ENCODE measurements at places on chromosomes 13 and 19.
A peak's percentile ranks its signal among the peaks of the same experiment; 100 is the strongest.

- no peak for DNase-seq
Measured at GRCh38 chr13:25151626-25152195, 20.4 kb downstream of the AMER2 start.

GRCh38 chr19:16603090-16603489, 24.9 kb downstream of the MED26 start:
- no peak for DNase-seq

GRCh38 chr19:49363268-49364082, at the start of gene DKKL1:
Gene DKKL1, plus strand, starts transcription at chr19:49363877. Its CDS starts 122 bp downstream, at chr19:49363999.
- DNase-seq: peak; percentile 39

DNA sequence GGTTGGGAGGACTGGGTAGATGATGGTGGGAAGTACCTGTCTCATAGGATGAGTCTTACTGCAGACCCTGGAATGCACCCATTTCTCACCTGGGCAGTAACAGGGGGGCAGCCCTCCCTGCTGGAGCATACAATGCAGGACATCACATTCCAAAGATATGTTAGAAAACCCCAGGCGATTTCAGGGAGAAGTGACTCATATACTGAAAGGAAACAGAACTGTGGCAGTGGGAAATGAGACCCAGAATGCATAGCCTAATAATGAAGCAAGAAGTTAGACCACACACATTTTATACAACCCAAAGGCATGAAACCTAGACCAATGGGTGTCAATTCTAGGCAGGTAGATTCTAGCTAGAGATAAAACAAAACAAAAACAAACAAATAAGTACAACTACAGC, 402.7 kb downstream of the IRS2 start:
- no peak for DNase-seq

GRCh38 chr13:109608503-109608902, 177.9 kb downstream of the IRS2 start:
- no peak for DNase-seq

GRCh38 chr13:37686501-37686900, 87.9 kb upstream of the POSTN start:
- no peak for DNase-seq

DNA sequence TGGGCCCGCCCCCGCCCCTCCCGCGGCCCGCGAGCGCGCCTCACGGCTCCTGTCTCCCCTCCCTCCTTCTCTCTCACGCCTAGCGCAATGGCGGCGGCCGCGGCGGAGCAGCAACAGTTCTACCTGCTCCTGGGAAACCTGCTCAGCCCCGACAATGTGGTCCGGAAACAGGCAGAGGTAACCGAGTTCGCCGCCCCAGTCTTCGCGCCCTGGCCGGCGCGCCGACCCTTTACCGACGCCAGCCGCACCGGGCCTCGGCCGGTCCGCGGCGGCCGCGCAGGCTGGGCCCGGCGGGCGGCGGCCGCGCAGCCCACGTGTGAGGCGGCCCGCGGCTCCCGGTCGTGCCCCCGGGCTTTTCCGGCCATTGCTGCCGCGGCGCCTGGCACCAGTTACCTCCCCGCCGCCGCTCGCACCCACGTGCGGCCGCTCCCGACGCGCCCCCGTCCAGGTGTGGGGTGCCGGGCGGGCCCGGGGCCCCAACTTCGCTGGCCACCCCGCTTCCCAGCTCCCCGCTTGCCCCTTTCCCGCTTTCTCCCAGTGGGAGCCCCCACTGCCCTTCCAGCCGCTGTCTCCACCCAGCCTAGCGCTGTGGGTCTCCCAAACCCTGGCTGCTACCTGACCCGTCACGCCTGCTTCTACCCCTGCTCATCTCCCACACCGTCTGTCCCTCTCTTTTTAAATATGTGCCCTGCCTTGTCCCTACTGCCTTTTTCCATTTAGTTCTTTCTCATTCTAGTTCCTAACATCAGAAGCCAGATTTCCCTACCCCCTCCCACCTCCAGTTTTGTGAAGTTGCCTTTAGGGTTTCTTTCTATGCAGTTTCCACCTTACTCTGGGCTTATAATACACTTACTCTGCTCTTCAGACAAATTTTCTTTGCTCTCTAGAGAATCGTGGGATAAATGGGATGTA, 23.4 kb downstream of the IPO5 start:
- DNase-seq: no peak

DNA sequence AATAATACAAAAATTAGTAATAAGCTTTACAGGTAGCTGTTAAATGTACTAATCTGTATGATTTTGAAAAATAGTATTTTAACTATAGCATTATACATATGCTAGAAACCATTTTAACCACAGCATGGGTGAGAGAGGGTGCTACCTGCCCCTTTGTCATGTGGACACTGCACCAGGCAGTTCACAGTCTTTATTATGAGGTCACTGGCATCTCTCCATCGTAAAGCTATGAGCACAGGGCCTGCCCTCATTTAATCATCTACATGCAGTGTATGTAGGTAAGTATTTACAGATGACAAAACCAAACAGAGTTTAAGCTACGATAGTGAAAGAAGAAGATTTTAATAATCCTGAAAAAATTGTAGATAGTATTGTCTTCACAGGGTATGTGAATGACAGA, 21.7 kb downstream of the EDNRB start:
- DNase-seq: no peak

DNA sequence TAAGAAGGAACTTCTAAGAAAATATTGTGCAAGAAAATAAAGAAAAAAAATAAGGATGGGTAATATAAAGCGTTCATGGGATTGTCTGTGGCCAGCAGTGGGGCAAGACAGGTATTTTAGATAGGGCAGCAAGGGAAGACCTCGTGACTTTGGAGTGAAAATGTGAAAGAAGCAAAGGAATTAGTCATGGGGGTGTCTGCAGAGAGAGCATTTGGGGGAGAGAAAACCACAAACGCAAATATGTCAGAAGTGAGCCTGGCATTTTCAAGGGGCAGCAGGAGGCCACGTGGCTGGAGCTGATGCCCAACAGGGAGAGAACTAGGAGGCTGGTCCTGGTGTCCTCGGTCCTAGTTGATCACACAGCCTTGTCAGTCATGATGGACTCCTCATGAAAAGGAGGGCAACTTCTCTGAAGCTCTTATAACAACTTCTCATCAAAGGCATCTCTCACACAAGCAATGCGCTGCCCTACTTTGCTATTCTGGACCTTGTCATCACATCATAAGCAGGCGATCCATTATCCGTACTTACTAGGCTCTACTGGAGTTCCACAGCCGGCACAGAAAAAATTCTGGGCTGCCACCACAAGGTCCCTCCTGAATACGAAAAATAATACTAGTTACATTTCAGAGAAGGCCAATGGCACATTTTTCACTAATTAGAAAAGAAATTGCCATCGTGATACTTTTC, 31.0 kb downstream of the RUBCNL start:
- DNase-seq: no peak

DNA sequence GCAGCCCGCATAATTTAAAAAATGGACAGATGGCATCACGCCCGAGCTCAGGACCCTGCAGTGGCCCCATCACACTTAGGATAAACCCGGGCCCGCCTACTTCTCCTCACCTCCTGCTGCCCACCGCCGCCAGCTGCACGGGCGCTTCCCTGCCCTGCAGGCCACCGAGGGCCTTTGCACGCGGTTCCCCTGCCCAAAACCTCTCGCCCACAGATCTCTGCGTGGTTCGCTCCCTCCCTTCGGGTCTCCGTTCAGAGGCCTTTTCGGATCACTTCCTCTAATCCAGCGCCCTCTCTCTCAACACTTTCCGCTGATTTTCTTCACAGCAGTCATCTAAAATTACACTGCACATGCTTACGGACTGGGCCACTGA, 1.8 kb downstream of the SHISA7 start:
- DNase-seq: no peak

DNA sequence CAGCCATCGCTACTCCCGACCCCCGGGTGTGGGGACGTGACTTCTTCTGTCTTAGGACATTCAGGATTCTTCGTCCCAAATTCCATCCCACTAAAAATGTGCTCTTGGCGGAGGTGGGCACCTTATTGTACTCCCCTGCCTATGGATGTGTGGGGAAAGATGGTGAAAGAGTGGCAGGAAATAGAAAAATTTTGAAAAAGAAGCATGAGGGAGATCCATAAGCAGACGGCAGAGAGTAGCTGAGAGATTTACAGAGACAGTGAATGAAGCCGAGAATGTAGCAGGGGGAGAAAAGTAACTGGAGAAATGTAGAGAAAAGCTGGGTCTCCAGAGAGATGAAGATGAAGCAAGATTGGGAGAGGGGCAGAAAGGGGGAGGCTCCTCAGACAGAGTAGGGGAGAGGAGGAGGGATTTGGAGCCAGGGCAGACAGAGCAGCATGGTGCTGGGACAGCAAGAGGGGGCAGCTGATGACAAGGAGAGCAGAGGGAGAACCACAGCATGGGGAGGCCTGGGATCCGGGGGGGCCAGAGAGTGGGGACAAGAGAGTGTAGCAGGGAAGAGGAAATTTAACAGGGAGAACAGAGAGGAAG, 843 bp downstream of the ZNF610 start:
- DNase-seq: no peak

- DNase-seq: no peak
Measured at GRCh38 chr13:59677966-59678814, 485.5 kb downstream of the DIAPH3 start.

DNA sequence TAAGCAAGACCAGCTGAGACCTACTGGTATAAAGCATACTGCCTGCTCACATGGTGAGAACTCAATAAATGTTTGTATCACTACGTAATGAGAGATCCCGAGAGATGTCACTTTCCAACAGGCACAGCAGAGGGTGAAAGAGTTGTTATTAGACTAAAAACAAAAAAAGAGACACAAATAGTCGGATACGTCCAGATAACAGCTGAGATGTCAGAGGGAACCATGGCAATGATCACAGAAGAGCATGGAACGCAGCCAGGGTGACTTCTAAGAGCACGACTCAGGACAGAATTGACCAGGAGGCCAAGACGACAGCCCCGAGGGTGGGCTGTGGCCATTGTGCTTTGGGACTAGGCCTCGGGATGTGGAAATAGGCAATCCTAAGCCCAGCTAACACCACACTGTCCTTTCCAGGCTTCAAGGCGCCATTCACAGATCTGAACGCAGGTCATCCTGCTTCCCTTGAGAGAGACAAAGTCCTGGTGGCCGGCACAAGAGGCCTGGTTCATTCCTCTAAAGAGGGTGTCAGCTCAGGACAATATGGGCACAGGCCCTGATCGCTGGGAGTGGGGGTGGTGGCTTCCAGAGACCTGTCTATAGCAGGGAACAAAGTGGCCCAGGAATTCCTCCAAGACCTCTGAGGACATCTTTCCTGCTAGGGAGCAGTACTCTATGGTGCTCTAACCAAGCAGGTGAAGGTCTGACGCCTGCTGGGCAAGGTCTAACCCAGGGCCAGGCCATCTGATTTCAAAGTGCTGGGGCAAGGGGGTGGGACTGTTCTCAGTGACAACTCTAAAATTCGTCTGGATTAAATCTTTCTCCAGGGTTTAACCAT, 3.2 kb downstream of the SH3GL1 start:
- no peak for DNase-seq

DNA sequence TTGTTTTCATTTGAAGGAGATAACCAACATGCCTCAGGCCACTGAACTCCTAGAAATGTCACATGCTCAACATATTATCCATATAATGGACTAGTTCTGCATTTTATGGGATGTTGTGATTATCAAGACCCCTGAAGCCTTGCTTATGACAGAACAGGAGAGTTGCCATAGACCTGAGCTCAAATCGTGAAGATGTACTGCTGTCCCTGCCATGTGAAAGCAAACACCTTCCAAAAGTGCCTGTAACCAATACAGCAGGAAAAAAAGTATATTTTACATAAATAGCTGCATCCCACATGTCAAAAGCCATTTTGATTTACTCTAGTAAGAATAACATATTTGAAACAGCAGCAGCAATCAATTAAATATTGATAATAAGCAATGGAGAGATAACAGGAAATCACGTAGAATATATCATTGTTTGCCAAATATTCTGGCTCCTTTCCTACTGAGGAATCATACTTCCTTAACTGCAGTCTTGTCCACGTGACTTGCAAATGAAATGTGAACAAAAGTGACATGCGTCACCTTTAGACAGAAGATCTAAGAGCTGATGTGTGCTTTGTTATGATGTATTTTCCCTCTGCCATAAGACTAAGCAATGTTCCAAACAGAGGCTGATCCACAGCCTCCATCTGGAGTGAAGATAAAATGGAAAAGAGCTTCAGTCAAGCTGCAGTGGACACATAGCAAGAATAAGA, 33.5 kb downstream of the SLC25A30 start:
- DNase-seq: no peak

DNA sequence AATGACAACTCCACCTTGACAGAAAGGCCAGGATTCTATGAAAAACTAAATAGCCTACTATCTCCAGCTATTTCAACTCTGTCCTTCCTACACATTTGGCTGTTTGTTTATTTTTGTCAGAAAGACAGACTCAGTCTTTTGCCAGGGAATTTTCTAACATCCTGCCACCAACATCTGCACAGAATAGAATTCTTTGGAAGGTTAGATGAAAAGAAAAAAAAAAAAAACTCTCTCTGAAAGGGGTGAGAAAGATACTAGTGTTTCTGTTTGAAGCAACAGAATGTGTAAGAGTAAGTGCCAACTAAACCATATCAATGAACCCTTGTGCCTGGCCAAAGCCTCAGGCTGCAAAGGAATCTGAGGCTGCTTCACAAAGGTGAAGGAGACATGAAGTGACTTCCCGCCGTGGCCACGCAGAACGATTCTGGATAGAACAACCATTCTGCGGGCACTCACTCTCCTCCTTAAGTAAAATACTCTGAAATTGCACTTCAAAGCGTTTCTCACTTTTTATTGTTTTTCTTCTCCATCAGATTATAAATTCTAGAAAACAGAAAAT, 498.2 kb downstream of the IRS2 start:
- no peak for DNase-seq

DNA sequence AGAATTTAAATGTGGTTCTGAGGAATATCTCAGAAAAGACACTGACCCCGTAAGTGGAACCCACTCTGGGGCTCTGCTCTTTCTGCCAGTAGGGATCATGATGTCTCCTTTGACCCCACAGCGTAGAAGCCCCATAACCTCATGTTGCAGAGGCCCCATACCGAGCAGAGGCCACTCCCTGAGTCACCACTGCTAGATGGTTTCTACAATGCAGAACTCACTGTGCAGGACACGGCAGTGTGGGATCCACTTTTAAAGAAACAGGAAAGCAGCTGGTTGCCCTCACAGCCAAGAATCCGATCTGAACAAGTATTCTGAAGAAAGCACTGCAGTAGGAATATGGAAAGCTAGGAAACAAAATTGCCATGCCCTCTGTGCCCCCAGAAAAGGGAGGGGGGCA, 4.2 kb downstream of the SLC7A1 start:
- DNase-seq: no peak

DNA sequence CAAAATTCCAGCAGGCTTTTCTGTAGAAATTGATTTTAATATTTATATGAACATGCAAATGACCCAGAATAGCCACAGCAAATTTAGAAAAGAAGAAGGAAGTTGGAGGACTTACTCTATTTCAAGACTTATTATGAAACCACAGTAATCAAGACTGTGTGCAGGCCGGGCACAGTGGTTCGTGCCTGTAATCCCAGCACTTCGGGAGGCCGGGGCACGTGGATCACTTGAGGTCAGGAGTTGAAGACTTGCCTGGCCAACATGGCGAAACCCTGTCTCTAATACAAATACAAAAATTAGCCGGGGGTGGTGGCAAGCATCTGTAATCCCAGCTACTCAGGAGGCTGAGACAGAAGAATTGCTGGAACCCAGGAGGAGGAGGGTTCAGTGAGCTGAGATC, 6.0 kb upstream of the FFAR2 start:
- DNase-seq: no peak

GRCh38 chr13:30133554-30133912, 173.8 kb downstream of the KATNAL1 start:
- DNase-seq: no peak

- DNase-seq: no peak
Measured at GRCh38 chr13:109428146-109428545, 358.2 kb downstream of the IRS2 start.

- DNase-seq: no peak
Measured at GRCh38 chr13:34847766-34848165, 94.3 kb upstream of the NBEA start.
